Activated CD4-positive, alpha-beta T cell treated with anti-CD3 and anti-CD28 coated beads, Interleukin-2, Interleukin-4, amounts not matched to agents 100 ng/mL and 50 ng/mL, durations not matched to agents 16 hours and 8 hours (primary cell): ENCODE measurements at places on chromosomes 5 and 9.

- DNase-seq: no peak
These were observed 15.9 kb upstream of the CDC20B start for GRCh38 chr5:55188656-55189540.

DNA sequence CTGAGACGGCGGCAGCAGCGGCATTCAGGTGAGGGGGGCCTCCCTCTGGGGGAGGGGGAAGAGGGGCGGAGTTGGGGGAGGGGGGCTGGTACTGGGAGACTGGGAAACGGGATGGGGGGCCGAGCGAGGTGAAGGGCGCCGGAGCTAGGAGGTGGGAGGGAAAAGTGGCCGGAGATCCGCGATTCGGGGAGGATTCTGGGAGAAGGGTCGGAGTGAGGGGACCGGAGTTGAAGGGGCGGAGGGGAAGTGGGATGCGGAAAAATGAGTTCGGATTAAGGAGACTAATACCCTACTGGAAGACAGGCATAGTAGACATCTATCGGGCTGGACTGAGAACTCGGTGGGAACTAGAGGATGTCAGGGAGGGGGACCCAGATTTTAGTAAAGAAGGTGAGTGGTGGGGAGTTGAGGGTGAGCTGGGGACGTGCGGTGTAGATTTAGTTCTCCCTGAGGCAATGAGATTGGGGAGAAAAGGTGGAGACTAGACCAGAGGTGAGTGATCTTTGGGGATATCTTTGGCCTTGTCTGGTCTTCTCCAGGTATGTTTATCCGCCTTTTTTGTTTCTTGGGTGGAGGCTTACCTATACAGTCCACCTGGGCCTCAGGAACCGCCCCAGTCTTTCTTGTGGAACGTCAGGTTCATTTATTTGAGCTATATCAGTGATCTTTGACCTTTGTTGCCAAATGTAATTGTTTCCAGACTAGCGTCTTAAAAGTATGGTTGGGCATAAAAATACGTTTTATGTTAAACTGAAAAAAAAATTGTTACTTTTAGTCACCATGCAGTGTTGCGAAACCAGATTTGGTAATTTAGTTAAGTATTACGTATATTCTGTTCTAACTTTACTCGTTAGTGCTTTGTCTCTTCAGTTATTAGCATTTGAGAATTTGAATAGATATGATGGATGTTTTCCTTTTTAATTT is 632 bp downstream of the UBAP1 start:
- DNase-seq: no peak

DNA sequence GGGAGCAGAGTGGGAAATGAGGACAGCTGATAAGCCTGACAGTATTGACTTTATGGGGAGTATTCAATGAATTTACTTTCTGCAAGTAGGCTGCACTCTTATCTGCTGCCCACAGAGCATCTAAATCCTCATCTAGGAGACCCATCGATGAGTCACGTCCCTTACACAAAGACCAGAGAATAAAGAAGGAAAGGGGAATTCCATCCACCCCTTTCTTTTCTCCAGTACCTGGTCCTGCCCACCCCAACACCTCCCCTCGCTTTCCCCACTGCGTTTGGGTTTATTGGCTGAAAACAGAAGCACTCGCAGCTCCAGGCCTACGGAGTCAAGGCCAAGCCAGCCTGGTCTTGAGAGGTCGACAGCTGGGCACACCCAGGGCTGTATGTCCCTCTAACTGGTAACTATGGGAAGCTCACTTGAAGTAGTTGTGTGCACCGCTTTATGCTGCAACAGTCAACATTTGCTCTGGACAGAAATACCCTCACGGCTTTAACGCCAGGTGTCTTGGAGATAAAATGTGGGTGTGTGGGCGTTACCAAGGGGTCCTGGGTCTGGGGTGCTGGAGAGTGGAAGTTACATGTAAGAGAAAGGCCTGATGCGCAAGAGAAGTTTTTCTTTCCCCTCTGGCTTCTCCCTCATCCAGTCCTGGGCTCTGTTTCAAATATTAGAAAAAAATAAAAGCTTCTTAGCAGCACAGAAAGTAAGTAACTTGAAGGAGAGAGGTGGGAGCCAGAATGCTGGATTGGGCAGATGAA is 14.5 kb upstream of the TAL2 start:
- no peak for DNase-seq

GRCh38 chr5:72702881-72703434 is 113.5 kb upstream of the TNPO1 start:
- peak; percentile 4 for DNase-seq

- peak; percentile 43 for DNase-seq
These were observed 97.6 kb downstream of the ARSB start for GRCh38 chr5:78887384-78888118.
